ENCODE measurements at places on chromosomes 12 and 14.

DNA sequence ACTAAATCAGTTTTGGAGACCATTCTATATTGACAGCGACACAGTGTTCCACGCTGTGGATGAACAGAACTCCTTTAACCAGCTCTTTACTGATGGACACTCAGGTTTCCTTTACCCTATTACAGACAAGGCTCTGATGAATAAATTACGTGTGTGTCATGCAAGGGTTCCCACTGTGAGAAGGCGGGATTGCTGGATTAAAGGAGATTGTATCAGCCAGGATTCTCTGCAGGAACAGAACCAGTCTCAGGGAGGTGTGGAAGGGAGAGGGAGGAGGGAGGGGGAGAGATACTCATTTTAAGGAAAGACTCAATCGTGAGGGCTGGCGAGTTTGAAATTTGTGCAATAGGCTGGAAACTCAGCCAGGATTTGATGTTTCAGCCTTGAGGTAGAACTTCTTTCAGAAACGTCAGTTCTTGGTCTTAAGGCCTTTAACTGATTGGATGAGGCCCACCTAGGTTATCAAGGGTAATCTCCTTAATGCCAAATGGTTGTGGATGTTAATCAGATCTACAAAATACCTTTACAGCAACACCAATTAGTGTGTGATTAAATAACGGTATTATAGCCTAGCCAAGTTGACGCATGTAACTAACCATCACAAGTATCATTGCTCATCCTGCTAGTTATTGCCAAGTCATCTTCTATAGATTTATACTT, 104.0 kb downstream of the GCH1 start:
- no peak for DNase-seq

- DNase-seq: no peak
Measured at GRCh38 chr12:120212301-120212700, 11.4 kb upstream of the RPLP0 start.

GRCh38 chr14:50937325-50937724, 7.0 kb downstream of the PYGL start:
- peak; percentile 69 for DNase-seq

DNA sequence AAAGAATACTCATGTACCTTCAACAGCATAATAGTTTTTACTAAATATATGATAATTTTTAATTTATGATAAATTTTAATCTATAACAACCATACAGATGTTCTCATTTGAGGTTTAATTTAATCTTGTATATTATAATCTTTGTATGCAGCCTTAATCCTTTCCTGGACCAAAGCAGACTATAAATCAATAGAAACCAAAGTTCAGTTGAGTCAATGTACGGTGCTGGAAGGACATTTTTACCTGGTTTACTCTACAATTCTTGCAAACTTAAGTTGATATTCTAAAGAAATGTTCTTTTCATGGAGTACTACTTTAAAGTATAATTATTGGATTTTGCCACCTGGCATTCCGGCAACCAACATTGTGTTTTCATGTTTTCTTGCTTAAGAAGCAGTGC, 118.0 kb downstream of the STAB2 start:
- no peak for DNase-seq

DNA sequence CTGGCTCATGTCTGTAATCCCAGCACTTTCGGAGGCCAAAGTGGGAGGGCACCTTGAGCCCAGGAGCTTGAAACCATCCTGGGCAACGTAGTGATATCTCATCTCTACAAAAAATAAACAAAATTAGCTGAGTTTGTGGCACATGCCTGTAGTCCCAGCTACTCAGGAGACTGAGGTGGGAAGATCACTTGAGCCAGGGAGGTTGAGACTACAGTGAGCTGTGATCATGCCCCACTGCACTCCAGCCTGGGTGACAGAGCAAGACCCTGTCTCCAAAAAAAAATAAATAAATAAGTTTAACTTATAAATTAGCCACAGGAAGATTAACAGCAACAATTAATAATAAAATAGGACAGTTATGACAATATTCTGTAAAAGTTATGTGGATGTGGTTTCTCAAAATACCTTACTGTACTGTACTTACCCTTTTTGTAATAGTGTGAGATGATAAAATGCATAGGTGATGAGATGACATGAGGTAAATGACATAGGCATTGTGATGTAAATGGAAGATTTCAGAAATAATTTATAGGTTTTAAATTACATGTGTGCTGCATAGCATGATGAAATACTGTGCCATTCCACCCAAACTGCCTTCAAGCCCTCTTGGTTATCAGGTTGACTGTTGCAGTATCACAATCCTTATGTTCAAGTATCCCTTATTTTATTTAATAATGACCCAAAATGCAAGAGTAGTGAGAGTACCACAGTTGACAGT, 22.0 kb downstream of the USP15 start:
- no peak for DNase-seq

DNA sequence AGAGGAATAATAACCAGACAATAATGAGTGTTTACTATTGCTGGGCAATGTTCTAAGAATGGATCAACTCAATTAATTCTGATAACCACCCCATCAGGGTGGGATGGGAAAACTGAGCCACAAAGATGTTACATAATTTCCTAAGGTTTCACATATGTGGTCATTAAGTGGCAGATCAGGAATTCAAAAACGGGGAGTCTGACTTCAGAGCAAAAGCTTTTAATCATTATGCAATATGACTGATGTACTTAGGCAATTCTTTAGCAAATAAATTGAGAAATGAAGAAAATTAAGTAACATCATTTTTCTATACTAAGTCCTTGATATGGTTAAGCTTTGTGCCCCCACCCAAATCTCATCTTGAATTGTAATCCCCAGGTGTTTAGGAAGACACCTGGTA, 53.4 kb downstream of the PLCZ1 start:
- DNase-seq: no peak

GRCh38 chr12:105331805-105332251, 1.3 kb downstream of the C12orf75 start:
- no peak for DNase-seq

- no peak for DNase-seq
Measured at GRCh38 chr14:27127838-27128237, 530.0 kb upstream of the NOVA1 start.

GRCh38 chr12:124565656-124566160, 1.7 kb downstream of the NCOR2 start:
- DNase-seq: no peak

DNA sequence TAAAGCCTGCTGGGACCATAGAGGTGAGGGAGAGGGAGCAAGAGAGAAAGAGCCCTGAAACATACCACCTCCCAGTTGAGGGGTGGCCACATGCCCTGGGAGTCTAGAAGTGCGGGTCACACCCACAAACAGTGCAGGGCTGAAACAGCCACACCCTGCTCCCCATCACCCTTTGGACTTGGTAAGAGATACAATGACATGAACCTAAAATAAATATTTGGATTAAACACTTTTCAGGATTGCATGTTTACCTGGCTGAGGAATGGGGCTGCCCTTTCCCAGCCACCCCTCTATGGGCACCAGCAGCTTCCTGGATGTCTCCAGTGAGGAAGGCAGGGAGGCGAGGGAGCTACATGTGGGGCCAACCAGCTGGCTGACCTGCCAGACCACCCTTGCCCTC, 39.0 kb upstream of the TC2N start:
- DNase-seq: no peak

GRCh38 chr12:49636979-49637755, 13.8 kb downstream of the PRPF40B start:
- peak; percentile 80 for DNase-seq

- no peak for DNase-seq
Measured at GRCh38 chr12:110860833-110861296, 14.1 kb downstream of the CCDC63 start.

- DNase-seq: no peak
Measured at GRCh38 chr14:86168371-86168770, 638.4 kb downstream of the FLRT2 start.

DNA sequence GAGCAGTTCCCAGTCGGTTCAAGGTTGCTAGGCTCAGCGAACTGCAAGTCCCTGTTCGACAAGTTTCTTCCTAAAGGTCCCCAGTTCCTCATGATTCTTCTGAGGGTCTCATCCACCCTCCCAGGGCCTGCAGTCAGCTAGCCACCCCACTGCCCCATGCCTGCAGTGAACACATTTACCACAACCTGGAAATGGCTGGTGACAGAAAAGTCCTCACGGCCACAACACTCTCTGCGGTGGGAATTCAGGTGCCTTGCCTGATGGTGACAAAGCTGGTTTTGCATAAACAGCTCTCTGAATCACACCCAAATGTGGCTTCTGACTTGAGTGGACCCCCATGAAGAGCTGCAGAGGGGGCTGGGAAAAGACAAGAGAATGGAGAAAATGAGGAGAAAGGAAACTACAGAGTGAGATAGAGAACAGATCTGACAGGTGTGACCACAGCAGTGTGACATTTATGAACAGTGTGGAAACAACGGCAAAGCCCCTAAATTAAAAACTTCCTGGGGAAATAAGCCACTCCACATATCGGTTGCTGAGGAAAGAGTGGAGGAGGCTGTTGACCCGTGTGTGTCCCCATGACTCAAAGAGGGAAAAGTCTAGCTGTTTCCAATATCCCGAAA, 1.3 kb upstream of the CD27 start:
- no peak for DNase-seq

DNA sequence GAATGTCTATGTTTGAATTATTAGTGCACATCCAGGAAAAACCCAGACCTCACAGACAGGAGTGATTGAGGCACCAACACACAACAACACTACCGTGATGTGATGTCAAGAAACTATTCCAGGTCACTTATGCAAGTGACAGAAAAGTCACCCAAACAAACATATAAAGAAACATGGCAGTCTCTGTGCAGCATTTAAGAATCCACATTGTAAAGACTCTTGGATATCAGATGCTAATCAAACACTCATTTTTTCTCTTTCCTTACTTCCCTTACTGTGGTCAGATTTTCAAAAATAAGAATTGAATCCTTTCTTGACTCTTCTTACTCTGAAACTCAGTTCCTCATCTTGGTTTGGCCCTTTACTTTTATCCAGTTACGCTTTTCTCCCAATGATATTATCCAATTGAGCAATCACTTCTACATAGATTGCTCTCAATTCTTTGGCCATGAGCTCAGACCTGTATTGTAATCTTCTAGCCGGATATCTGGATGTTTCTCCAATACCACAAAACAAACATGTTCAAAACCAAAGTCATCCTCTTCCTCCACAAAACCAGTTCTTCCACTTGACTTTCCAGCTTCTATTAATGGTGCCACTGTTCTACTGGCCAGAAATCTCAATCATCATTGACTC, 115.4 kb downstream of the DUSP6 start:
- DNase-seq: no peak

DNA sequence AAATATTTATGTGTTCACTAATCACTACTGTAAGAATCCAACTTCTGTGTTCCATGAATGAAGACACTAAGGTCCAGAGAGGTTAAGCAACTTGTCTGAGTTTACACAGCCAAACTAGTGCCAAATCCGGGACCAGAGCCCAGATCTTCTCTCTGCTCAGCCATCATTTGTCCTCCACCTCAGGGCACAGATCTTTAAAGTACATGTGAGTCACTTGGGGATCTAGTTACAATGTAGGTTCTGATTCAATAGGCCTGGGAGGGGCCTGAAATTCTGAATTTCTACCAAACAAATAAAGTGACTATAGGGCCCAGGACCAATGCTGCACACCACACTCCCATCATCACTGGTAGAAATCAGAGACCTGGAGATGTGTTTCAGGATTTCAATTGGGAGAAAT, 162.9 kb downstream of the GXYLT1 start:
- DNase-seq: no peak

DNA sequence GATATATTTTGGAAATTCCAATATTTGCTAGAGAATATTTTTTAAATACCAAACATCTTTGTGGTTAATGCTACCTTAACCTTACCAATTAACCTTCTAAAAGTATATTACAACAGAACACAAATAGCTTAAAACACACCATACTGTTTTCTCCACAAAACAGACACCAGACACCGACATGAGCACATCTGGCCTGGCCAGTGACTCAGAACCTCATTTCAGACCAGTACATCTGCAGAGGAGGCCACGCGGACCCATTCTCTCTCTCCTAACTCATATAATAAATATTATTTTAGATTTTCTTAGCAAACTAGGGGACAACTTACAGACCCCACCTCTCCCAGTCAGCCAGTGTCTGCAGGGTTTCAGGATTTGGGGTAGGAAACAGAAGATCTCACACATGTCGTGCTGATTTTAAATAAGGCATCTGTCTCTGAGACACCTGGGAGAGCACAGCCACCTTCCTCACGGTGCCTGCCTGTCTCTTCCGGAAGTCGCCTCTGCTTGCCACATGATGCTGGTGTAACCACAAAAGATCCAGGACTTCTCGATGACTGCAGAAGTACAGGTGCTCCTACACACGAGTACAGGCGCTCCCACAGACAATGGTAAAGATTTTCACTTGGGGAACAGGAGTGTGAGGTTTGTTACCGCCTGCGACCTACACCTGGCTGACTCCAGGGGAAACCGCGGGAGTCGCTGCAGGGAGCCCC, 9.7 kb upstream of the ANKLE2 start:
- no peak for DNase-seq

DNA sequence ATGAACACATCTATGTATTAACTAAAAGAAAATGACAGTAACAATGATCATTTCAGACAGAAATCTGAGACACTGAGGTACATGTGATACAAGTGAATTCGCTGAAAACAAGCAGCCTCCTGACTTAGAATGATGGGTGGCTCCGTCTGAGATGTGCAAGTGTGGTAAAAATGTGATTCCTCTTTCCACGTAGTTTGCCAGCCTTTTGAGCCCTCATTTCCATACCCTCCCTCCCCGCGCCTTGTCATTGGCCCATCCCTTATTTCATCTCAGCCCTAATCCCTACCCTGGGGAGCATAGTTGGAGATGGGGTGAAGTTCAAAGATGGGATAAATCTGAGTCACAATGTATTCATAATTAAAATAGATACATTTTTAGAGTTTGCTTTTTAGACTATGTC, 107.8 kb downstream of the BMP4 start:
- no peak for DNase-seq

DNA sequence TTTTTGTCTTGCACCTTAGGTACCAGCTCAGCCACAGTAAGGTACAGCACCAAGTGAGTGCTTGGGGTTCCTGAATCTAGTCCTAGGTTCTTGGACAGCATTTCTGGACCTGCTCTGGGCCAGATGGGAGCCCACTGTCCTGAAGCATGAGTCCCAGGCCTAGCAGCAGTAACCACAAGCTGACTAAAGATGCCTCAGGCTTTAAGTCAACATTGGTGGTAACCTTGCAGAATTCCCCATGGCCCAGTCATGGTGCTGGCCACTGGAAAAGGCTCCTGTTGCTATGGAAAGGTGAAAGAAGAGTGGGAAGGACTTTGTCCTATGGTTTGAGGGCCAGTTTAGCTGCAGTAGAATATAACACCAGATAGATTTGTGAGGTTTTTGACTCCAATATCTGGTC, 86.9 kb upstream of the CLEC14A start:
- no peak for DNase-seq

DNA sequence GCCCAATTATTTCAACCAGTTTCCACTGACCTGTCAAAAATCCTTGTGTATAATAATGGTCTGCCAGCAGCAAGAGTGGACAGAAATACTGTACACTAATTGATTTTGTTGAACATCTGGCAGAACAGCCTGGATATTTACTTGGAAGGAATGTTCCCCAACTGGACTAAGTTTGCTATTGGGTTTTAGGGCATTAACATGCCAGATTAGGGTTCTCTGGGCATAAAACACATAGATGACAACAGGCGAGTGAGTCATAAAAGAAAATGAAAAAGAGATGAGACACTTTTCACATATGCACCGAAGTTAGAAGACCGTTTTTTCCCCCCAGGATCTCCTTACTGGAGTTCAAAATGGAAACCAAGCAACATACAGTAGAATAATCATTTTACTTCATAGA, 236.3 kb upstream of the NAV3 start:
- DNase-seq: no peak
